ENCODE measurements at places on chromosomes 5 and 9.

DNA sequence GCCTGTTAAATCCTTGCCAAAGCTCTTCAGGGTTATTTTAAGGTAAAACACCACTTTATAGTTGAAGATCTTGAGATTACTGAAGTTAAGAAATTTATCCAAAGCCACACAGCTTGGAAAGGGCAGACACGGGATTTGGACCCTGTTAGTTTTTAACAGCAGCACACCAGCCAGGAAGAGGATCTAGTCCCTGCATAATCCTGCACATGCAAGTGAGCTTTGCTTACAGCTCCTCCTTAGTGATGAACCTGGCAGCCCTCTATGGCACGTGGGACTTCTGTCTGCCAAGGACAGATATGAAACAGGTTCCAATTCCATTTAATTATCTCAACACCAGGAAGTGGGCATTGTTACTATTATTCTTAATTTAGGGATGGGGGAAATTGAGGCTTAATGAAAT lies 108.7 kb downstream of the TRIM32 start:
- DNase-seq, result no peak

DNA sequence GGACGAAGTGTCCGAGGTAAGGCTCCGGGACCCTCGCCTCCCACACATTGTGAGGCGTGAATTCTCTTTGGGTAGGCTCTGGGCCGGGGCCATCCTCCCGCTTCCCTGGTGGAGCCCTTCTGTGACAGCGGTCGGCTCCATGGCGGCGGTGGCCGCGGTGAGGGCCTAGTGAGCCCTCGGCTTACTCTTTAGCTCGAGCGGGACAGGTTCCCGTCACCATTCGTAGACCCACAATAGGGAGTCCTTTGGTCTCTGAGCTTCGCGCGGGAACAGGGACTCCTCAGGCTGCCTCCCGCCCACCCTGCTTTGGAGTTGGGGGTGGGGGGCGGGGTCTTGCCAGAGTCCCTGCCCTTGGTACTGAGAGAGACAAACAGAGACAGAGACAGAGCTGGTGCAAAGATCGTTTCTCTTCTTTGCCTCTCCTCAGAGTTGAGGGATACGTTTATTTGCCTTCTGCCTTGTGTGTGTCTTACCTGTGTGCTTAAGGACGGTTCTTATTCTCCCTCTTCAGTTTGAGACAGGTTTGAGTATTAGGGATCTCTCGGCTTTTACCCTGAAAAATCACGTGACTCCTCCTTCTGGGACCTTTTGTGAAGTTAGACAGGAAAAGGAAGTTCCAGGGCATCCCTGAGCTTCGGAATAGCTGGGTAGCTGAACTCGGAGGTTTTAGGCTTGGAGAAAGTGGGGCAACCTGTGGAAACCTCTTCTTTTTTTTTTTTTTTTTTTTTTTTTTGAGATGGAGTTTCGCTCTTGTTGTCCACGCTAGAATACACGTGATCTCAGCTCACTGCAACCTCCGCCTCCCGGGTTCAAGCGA lies 833 bp downstream of the ANKHD1 start:
- no peak for DNase-seq

DNA sequence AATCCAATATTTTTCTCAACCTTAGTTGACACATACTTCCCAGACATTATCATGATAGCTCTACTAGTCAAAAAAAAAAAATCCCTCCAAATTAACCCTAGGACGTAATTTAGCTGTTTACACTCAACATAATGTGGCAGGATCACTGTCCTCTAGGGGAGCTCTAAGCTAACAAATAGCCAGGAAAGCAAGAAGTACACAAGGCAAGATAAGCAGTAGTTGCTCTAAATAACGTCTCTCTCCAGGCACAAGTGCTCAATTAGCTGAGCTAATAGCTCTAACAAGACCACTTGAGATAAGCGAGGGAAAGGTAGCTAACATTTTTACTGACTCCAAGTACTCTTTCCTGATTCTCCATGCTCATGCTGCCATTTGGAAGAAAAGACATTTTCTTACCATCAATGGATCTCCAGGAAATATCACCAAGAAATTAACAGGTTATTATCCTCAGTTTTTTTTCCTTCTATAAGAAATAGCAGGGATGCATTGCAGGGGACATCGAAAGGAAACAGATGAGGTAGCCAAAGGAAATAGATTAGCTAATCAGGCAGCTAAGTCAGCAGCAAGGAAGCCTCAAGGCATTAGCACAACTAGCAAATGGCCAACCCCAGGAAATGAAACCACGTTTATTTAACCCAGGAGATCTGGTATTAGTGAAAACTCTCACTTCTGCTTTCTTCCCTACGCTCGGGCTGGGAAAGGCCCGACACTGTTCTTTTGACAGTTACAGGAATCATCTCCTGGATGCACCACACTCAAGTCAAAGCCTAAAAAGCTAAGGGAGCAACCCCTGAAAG lies 614.1 kb downstream of the PTPRD start:
- DNase-seq, result no peak

DNA sequence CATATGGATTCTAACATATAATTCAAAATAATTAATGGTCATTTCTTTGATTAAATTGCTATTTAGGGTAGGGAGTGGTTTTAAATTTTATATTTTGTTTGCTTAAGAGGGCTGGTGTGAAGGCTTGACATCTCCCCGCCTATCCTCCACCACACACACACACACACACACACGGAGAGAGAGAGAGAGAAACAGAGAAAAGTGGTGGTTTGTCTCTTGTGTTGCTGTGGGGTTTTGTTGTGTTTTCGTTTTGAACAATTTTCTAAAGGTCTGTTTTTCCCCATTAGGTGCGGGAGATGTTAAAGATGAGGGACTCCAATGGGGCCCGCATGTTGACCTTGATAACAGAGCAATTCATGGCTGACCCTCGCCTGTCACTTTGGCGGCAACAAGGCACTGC lies 161.9 kb downstream of the ZSWIM6 start:
- DNase-seq, result no peak

- DNase-seq, result no peak
Measured at GRCh38 chr9:1713841-1714240, 301.3 kb upstream of the SMARCA2 start.

- no peak for DNase-seq
Measured at GRCh38 chr5:141826674-141827073, 51.5 kb downstream of the PCDH1 start.

GRCh38 chr5:122187426-122187825 lies 58.1 kb downstream of the ZNF474 start:
- no peak for DNase-seq

GRCh38 chr5:10760096-10760920 lies 726 bp downstream of the DAP start:
- DNase-seq, result no peak

DNA sequence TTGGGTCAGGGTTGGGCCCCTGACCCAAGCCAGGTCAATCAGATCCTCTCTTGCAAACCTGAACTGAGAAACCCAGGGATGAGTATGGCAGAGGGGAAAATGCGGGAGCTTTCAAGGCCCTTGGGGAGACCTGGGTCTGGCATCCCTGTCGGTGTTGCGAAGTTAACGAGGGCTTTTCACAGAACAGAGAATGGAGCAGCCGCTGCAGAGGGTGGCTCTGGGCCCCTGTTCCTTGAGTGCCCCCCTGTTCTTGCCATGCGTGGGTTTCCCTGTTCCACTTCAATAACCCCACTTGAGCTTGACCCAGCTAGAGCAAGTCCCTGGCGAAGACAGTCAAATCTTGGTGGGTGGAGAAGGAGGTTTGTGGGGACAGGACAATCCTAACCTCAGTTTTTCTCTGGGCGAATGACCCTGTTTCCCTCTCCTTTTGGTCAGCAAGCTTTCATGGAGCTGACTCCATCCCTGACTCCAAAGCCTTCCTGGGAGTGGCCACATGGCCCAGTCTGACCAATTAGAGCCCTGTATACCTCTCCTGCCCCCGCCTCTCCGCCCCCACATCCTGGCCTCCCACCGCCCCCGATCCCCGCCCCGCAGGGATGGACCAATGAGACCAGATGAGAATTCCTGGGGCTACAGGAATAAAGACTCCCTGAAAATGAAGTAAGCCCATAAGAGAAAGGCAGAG lies 2.9 kb upstream of the VDAC1 start:
- no peak for DNase-seq

DNA sequence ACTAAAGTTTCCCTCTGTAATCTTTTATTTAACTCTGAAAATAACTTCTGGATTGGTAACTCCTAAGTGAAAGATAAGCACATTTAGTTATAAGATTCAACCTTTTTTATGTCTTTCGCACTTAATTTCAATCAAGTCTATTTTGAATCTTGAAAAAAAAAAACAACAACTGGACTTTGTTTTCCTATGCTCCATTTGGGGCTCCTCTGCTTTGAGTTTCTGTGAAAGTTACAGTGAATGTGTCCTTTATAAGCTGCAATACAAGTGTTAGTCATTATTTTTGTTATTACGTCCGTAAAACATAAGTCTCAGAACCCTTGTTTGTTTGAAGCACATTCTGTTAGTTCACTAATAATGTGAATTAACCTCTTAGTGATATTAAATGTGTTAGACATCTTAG lies 276.8 kb downstream of the ADAMTS6 start:
- no peak for DNase-seq

GRCh38 chr9:129725795-129726251 lies 27.0 kb downstream of the PTGES start:
- DNase-seq, result peak; percentile 85

GRCh38 chr9:81456431-81457006 lies 232.8 kb downstream of the TLE1 start:
- no peak for DNase-seq

DNA sequence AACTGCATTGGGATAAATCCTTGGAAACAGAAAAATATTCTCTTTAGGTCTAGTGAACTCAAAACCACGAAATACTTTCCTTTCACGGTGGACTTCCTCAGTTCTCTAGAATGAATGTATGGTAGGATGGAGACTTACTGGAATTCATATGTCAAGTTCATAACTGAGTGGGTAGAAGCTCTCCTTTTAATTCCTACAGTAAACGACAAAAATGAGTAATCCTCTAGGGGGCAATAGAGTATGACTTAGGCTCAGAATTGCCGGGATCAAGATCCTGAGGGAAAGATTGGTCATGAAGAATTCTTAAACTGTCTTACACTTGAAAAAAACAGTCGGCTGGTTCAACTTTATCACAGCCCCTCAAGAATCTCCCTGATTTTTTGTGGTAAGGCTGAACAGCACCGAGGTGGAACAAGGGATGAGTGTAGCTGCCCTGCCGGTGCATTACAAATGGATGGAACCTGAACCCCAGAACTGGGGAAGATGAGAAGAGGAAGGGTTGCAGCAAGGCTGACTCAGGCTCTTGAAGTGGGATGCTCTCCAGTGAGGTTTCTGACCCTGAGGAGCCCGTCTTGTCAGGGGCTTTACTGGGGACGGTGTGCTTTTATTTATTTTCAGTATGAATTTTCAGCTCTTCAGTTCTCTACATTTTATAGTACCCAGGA lies 14.0 kb upstream of the LOX start:
- no peak for DNase-seq

DNA sequence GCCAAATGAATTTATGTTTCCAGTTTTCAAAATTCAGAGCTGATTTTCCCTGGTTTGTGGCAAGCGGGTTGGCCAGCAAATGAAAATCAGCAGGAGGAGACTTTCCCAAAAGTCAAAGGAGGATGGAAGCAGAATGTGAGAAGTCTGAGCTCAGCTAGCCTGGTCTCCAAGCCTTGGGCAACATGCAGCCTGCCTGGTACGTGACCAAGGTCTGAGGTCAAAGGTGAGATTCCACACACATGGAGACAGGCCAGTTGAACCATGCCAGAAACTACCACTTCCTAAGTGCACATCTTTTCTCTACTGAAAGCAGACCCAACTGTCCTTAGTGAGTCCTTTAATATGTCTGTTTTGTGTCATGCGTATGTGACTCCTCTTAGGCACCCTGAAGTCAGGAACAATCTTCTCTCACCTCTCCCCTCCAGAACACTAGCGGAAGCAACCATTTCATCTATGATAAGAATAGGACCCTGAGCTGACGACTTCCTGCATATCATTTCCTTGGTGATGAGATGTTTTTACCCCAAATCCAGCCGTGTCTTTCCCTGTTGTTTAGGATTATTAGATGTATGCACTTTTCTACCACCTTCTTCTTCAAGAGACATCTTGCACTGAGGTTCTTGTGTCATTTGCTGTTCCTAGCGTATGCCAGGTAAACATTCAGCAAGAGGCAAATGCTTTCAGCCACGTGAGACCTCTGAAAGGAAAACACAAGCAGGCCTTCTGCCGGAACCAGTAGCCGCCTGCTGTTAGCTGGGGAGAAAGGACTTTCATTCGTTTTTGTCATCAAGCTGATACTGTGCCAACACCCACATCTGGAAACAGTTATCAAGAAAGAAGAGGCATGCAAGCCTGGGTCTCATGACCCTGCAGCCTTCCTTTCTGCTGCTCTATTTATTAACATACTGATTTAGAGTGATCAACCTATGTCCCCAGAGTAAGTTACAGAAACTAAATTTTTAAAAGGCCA lies 9.7 kb upstream of the TGFBI start:
- peak; percentile 97 for DNase-seq

DNA sequence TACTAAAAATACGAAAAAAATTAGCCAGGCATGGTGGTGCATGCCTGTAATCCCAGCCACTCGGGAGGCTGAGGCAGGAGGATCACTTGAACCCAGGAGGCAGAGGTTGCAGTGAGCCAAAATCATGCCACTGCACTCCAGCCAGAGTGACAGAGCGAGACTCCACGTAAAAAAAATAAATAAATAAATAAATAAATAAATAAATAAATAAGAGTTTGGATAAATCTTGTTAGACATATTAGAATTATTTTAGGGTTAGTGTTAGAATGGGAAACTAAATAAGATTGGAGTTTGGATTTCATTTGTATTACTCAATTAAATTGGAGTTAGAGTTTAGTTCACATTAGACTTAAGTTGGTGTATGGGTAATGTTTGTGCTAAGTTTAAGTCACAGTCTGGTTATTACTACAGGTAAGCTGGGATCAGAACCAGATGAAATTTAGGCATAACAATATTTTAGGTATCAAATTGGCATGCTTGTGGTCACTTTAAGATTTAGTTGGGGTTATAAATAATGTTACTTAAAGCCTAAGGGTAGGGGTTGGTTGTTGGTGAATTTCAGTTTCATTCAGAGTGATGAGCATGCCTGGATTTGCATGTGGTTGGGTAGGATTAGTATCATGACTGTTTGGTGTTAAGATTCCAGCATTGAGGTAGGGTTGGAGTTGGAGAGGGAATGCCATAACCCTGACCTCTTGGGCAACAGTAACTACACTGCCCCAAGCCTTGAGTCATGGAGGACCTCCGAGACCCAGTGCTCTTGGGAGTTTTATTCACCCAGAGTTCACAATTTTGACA lies 3.3 kb downstream of the OR5C1 start:
- DNase-seq, result no peak
